NCI-H2029 (cell line): ENCODE measurements at places on chromosomes 11 and 22.

DNA sequence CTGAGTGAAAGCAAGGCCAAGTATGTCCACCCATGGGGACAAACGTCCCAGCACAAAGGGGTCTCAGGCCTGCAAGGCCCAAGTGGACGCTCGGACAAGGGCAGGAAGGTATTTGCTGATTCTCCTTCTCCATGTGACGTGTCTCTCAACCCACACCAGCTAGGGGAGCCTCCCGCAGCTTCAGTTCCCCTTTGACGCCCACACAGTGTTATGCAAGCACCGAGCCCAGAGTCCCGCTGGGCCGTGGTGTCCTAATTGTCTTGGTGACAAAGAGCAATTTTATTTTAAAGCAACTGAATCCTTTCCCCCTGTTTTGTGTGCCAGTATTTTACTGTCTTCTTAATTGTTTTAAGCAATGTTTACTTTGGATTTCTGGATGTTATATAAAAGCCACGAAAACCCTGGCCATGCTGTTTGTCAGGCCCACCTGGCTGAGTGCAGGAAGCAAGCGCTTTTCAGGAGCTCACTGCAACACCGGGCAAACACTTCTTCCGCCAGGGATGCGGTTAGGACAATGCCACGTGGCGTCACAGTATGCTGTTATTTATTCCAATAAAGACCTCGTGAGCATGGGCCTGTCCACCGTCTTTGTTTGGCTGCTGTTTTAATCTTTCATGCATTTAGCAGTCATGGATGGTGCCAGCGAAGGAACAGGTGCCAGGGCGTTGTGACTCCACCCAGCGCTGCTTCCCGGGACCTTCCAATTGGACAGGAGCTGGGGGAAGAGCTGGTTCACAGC lies 8.2 kb upstream of the PARVG start:
- peak; percentile 95 for DNase-seq

- DNase-seq: no peak
These were observed 7.7 kb downstream of the TMEM132A start for GRCh38 chr11:60931917-60932316.

- DNase-seq: no peak
These were observed 46.9 kb downstream of the NF2 start for GRCh38 chr22:29650370-29650769.

DNA sequence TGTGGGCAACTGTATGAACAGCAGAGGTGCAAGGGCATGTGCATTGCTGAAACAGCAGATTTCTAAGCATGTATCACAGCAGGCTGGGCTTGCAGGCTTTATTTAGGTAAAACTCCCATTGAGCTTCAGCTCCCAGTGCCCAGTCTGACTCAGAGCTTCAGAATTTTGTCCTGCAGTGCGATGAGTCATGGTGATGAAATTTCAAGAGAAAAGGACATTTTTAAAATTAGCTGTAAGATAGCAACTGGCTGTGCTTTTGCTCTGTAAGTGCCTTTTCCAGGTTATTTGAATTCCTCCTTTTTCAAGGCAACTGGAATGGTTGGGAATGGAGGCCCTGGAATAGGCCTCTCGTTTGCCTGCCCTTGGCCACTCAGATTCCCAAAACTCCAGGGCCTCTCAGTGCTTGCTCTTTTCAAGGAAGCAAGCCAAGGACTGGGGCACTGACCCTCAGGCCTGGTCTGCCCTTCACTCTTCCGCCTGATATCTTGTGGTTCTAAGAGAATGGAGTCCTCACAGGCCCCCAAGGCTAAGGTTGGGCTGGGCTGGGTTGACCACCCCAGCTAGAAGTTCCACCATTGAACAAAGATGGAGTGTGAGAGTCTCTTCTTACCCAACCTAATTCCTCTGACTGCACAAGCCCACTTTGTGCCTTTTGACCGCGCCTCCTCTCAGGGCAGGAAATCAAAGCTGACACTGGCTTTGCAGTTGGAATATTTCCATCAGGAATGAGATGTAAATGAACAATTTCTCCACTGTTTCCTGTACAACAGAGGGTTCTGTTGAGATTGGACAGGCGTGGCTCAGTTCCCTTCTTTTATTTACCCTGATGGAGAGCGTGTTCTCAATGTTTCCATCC lies 59.5 kb upstream of the PRSS23 start:
- no peak for DNase-seq

DNA sequence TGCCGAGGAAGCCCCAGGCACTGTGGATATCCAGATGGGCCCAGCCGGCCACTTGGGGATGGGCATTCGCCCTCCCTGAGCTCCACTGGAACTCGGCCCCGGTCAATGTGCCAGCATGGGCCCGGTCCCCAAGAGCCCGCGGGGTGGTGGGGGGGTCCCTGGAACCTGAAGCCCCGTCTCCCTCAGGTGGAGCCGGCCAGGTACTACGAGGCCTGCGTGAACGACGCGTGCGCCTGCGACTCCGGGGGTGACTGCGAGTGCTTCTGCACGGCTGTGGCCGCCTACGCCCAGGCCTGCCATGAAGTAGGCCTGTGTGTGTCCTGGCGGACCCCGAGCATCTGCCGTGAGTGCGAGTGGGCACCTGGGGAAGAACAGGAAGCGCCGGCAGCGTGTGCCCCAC lies 21.2 kb downstream of the MUC5AC start:
- DNase-seq: no peak

- DNase-seq: no peak
These were observed 540.8 kb downstream of the SOX6 start for GRCh38 chr11:15815246-15816195.

GRCh38 chr11:112523477-112523876 lies 262.8 kb upstream of the PLET1 start:
- no peak for DNase-seq

GRCh38 chr11:86629045-86629706 lies 43.2 kb downstream of the ME3 start:
- DNase-seq: no peak

DNA sequence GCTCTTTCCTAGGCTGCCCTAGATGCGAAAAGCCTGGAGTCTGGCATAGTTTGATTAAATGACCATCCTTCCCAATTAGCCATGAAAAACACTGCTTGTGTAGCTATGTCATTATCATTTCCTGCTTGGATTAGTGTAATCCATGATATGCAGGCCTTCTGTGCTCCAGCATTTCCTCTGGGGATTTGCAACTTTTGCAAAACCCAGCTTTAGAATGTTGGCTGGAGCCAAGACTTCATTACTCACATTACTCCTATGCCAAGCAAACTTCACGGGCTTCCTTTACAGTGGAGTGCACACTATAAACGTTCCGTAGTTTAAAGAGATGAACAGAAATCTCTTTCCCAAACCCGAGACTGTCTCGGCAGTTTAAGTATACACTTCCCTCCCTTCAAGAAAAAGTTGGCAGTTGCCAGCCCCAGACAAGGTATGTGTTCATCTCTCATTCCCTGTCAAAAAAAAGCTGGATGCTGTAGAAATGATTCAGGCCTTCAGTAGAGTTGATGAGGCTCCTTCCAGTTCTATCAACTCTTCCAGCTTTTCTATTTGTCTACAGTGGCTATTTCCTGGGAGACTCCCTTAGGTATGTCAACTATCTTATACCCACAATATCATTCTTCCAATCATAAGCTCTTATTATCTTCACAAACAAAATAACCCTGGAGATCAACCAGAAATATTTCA lies 180.0 kb downstream of the MAML2 start:
- no peak for DNase-seq

DNA sequence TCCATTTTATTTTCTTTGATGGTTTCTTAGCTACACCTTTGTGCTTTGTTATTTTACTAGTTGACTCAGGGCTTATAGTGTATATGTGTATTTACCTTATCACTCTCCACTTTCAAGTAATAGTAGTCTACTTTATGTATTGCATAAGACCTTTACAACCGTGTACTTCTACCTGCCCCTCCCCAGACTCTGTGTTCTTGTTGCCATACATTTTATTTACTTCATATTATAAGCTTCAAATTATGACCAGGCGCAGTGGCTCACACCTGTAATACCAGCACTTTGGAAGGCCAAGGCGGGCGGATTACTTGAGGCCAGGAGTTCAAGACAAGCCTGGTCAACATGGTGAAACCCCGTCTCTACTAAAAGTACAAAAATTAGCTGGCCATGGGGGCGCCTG lies 28.2 kb upstream of the CTSD start:
- DNase-seq: no peak
